ENCODE measurements at places on chromosomes 16 and 17.

GRCh38 chr16:86789621-86790051 is 211.3 kb downstream of the FOXL1 start:
- DNase-seq: no peak

DNA sequence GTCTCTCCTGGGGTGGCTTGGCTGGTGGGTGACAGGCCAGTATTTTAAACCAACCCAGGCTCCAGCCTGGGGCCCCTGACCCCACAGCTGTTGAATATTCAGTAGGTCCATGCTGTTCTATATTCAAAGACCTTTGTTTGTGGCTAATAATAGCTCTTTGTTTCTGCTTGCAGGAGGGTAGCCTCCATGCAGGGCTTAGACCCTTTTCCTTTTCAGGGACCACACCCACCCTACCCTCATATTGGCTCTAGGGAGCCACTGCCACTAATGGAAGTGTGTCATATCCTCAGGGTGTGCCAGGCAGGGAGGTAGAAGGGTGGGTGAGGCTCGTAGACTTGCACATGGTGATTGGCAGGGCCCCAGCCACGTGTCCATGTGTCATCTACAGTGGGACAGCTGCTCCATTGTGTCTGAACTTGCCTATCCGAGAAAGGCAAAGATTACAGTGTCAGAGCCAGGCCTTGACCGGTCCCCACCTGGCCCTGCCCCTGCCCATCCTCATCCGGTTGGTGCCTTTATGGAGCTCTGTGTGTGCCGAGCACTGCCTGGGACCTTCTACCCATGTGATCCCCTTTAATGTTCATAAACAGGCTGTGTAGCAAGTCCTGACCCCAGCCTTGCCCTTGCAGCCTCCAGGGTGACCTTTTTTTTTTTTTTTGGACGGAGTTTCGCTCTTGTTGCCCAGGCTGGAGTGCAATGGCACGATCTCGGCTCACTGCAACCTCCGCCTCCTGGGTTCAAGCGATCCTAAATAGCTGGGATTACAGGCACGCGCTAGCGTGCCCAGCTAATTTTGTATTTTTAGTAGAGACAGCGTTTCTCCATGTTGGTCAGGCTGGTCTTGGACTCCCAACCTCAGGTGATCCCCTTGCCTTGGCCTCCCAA is 22.1 kb downstream of the TMC7 start:
- DNase-seq: no peak

DNA sequence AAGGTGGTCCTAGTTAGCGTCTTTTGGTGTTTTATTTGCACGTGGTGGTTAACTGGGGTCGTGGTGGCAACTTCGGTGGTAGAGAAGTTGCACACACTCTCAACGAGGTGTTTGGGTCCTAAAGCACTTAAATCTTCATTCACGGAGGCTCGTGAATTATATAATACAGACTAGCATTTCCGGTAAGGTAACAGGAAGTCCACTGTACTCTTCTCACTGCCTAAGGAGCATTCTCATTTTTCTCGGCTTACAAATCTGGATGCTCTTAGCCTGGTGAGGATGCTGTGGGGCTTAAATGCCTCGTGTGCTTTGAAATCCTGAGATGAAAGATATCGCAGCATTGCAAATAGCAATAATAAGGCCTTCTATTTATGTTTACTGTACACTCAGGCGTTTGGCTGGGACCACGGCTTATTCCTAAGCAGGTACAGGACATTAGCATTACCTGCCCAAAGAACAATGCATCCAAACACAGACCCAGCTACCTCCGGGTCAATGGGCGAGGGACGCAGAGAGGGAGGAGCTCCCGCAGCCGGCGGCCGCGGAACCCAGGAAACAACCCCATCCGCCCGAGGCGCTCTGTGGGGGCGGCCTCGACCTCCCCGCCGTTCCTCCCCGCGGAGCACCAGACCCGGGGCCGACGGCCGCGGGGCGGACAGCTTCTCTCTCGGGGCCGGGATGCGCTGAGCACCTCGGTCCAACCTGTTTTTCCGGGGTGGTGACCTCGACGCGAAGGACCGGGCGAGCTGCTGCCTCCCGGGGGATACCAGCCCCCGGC is 856 bp downstream of the DNAJA2 start:
- peak; percentile 26 for DNase-seq

- no peak for DNase-seq
Measured at GRCh38 chr17:47810200-47810821, 11.3 kb downstream of the OSBPL7 start.

DNA sequence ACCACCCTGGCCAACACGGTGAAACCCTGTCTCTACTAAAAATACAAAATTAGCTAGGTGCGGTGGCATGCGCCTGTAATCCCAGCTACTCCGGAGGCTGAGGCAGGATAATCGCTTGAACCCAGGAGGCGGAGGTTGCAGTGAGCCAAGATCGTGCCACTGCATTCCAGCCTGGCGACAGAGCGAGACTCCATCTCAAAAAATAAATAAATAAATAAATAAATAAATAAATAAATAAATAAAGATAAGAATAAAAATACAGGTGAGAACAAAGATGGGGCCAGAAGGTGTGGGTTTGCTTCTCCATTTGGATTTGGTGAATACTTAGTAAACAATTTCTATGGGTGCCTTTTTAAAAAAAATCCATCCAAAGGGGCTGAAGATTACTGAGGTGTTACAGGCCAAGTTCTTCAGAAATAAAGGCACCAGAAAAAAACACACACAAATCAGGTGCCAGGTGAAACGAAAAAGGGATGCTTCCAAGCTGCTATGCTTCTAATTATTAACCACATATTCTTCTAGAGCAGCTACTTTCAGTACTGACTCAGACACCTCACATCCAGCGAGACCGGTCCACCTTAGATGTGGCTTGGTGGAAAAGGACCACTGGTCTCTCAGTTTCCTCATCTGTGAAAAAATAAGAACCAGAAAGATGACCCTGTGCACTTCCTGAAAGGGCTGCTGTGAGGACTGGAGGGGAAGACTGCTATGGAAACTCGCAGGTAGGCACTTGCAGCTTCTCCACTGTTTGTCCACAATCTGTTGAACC is 9.2 kb downstream of the GLYR1 start:
- DNase-seq: no peak

GRCh38 chr16:76370344-76370743 is 93.1 kb downstream of the CNTNAP4 start:
- no peak for DNase-seq

DNA sequence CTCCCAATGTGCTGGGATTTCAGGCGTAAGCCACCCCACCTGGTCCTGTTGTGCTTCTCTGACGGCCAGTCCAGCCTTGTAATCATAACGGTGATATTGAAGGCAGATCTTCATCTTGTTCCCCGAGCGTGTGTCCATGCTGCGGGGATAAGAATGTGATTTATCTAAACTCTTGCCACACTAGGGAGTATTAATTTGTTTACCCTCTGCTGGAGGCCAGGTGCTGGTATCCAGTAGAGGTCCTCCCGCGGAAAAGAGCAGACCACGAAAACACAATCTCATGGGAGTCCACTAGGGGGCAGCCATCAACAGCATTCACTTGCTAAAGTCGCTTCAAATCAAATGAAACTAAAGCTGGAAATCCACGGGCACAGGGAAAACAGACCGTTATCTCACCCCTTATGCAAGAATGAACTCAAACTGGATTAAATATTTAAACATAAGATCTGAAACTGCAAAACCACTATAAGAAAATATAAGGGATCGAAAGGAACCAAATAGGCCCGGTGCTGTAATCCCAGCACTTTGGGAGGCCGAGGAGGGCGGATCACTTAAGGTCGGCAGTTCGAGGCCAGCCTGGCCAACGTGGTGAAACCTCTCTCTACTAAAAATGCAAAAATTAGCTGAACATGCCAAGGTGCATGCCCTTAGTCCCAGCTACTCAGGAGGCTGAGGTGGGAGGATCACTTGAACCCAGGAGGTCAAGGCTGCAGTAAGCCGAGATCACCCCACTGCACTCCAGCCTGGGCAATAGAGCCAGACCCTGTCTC is 22.3 kb upstream of the RBBP6 start:
- peak; percentile 97 for DNase-seq

- no peak for DNase-seq
Measured at GRCh38 chr16:86653285-86654006, 75.1 kb downstream of the FOXL1 start.

GRCh38 chr16:78004517-78004916 is 17.8 kb upstream of the CLEC3A start:
- no peak for DNase-seq

GRCh38 chr16:26493751-26494150 is 573.0 kb upstream of the C16orf82 start:
- no peak for DNase-seq

GRCh38 chr16:61324044-61324443 is 712.2 kb downstream of the CDH8 start:
- DNase-seq: no peak

DNA sequence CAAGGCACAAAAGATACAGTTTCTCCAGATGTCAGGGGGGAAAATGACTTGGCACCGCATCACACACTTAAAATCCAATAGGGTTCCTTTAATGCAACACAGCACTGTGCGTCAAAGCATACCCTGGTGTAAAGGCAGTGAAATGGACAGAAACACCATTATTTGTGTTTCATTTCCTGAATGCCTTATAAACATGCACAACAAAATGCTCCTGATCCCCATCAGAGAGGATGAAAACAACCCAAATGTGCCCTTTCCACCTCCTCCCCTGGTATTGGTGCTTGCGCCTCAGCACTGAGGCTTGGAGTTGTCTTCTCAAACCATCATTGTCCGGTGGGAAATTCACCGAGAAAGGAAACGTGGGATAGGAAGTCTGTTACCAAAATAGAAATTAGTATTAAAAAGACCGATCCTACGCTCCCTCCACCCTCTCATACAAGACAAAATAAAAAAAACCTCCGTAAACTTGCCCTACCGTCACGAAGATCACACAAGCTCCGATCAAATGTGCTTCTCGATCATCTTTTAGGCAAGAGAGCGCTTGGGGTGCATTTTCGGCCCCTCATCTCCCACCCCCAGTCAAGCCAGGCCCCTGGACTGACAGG is 722 bp downstream of the CDC27 start:
- DNase-seq: peak; percentile 32

DNA sequence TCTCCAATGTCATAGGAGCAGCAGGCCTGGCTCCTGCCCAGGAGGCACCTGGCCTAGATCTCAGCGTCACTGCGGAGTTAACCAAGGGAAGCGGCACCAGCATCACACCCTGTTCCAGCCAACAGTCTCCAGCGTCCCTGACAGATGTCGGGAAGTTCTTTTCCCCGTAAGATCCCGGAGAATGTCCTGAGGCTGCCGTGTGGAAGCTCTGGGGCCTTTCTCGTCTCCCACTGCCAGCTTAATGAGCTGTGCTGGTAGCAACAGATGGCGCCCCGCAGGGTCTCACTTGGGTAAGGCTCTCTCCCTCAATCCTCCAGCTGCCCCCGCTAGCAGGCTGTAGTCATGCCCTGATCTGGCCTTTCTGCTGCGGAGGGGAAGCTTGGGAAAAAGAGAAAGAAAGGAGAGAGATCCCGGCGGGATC is 57.5 kb downstream of the MARCHF10 start:
- DNase-seq: no peak

GRCh38 chr17:31623990-31624389 is 232.5 kb downstream of the RAB11FIP4 start:
- no peak for DNase-seq

DNA sequence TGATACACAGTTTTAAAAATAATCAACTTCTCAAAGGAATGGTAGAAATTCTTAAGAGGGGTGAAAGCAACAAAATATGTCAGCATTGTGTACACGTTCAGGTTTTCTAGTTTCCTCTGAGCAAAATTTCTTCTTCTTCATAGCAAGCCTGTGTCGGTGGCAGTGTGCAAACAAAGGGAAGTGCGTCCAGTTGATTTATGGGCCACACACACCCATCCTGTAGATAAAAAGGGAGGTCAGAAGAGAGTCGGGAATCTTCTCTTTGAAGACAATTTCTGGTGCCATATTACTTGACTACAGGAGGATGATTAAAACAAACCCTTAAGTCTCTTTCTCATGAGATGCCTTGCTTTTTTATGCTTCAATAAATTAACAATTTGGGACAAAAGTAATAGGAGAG is 484.1 kb upstream of the SALL1 start:
- DNase-seq: no peak

DNA sequence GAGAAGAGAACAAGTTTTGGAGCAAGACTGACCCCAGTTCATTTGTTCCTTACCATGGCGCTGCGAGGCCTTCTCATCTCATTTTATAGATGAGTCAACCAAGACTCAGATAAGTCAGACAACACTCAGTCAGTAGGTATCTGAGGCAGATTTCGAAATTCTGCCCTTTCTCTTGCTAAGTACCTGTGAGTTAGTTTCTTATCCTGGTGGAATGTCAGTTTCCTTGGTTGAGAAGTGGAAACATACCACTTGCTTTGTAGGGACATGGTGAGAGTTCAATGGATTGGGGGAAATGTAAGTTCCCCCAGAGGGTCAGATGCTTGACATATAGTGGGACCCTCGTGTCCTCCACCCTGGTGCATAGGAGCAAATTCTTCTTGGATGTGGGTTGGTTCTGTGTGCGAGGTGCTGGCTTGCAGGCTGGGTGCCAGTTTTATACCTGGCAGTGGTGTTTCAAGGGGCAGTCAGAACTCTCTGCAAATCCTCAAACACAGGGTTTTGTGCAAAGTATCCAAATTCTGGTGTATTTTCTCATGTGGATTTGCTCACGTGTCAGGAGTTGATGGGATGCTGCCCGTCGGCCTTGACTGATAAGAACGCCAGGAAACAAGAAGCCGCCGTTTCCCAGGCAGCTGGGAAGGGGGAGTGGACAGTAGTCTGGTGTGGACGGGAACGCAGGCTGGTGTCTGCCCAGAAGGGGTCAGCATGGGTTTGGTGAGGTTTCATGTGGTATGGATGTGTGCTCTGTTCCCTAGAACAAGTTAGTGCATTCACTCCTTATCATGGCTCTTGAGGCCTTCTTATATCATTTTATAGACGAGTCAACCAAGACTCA is 61.1 kb upstream of the CIBAR2 start:
- no peak for DNase-seq

GRCh38 chr16:12551946-12552345 is 251.7 kb downstream of the CPPED1 start:
- no peak for DNase-seq

- DNase-seq: peak; percentile 39
Measured at GRCh38 chr17:74778960-74779359, 2.8 kb upstream of the NAT9 start.

GRCh38 chr16:19822533-19822932 is 62.1 kb downstream of the GPRC5B start:
- peak; percentile 30 for DNase-seq

DNA sequence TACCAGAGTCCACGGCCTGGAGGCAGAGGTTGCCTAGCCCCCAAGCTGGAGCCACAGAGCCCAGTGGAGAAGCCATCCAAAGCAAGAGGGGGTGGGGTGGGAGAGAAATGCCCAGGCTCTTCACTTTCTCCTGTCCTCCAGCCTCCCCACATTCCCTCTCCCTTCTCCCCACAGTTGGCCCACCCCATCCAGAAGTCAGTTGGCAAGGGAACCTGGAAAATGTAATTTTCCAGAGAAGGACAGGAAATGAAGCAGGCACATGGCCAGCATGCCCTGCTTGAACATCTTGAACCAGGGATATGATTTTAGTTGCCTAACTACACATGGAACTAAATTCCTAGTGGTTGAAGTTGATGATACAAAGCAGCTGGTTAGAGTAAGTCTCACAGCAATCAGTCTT is 73.3 kb upstream of the IRX6 start:
- DNase-seq: no peak

GRCh38 chr17:42554250-42555121 is 1.8 kb downstream of the HSD17B1 start:
- DNase-seq: peak; percentile 41

GRCh38 chr16:21272253-21272652 is 5.8 kb downstream of the CRYM start:
- DNase-seq: no peak
